ENCODE measurements at places on chromosomes 6 and 20.

DNA sequence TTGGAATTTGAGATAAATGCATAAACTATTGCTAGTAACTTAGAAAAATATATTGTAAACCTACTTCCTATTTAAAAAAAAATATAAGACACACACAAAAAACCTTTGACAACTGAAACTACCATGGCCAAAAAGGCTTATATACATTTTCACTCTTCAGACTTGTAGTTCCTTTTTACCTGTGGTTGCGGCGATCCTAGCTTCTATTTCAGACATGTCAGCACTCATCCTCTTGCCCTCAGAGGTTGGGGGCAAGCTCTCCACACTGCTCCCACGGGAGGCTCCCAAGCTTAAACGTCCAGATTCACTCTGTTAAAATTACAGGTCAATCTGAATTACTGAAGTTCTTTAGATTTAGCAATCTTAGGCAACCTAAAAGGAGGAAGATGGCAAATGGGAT is 39.8 kb downstream of the MAP3K7 start:
- DNase-seq: peak; percentile 43

DNA sequence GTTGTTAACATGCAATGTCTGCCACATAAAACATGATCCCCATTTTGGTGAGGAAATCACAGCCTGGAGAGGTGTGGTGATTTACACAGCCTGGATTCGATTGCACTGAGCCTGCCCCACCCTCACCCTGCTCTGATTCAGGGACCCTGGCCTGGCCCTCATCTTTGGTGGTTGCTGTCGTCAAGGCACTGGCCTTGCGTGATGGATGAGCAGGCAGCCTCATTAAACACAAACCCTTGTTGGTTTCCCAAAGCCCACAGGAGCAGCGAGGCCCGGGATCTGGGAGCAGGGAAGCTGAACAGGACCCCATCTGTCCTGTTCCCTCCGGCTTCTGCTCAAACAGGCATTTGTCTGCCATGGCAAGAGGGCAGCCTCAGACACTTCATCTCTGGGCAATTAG is 70.8 kb downstream of the CHMP4B start:
- DNase-seq: no peak

DNA sequence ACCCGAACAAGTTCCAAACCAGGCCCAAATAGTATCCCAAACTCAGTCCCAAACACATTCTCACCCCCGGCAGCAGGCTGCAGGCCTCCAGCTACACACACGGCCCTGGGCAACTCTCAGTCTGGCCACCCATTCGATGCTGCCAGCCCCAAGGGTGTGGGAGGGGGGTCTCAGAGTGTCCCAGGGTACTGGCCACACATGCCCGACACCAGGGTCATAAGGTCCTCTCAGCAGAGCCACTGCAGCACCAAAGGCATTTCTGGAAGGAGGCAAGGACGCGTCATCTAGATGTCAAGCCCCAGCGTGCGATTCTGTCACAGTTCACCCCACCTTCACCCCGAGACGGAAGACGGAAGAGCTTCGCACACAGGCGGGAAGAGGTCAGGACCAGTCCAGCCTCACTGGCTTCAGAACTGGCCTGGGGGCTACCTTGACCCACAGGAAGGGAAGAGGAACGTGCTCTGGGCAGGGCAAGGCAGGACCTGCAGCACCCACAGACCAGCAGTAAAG is 9.5 kb downstream of the MYL9 start:
- DNase-seq: no peak

- DNase-seq: no peak
These were observed 753.4 kb upstream of the MMS22L start for GRCh38 chr6:98036344-98036923.

All from RPMI8226 (cell line).